SHP77 (cell line): ENCODE measurements at places on chromosomes 6 and 20.
A peak's percentile ranks its signal among the peaks of the same experiment; 100 is the strongest.

DNA sequence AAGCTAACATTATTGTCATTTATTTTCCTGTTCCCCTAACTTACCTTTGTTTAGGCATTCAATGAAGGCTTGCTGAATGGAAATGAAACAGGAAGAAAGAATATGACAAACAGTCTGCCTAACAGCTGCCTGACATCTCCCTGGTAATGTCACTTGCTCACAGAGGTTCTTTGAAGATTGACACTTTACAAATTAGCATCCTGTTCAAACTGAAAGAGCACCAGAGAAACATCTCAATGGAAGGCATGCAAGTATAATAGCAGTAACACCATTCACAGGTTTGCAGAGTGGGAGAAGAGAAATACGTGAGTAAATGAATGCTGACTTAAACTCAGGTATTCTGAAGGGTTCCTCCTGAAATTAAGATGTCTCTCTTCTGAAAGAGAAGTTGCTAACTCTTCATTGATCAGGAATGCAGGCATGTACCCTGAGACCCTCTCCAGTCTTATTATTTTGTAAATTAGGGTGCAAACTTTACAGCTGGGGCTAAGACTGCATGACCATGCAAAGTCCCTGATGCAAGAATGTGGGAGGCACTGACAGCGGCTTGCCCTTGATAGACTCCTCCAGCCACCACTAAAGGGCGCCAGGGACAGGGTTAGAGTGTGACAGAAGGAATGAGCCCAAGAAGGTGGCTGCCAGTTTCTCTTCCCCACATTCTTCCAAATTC is 1.3 kb upstream of the SMLR1 start:
- DNase-seq, result no peak

DNA sequence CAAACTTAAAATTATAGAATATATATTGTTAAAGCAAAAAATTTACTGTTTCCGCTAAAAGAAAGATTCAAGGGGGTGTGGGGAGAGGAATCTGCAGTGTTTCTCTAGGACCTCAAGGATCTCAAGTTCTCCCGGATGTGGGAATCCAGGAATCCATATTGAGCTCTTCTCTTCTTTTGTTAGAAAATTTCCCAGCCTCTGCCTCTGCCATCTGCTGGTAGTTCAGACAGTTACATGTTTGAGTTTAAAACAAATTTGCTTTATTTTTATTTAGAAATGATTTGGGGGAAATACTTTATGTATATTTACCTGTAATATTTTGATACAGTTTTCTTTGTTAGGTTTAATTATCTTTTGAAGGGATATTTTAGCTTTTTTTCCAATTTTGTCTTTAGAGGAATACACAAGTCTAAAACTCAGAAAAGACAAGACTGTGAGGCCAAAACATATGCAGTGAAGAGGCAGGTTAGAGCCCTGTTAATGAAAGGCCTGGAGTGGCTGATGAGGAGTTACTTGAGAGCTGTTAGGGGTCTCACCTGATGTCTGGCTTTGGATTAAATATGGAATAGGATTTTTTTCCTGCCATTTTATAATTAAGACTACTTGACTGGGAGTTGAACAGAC is 268.8 kb downstream of the ARID1B start:
- peak; percentile 44 for DNase-seq

- peak; percentile 30 for DNase-seq
These were observed 16.1 kb upstream of the SERPINB1 start for GRCh38 chr6:2857580-2858337.

- DNase-seq, result no peak
These were observed 13.8 kb downstream of the RNF144B start for GRCh38 chr6:18400831-18401446.

DNA sequence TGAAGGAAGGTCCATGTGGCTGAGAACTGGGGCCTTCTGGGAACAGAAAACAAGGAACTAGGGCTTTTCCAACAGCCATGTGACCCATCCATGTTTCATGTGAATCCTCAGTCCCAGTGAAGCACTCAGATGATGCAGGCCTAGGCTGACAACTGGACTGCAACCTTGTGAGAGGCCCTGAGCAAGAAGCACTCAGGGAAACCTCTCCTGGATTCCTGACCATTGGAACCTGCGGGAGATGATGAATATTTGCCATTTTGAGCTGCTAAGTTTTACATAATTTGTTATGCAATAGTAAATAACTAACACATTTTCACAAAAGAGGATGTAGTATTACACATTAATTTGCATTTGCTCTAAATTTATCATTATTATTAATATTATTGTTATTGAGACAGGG is 38.4 kb upstream of the HLA-G start:
- DNase-seq, result no peak

- DNase-seq, result peak; percentile 6
These were observed 573.6 kb upstream of the EPHA7 start for GRCh38 chr6:93992976-93993375.

DNA sequence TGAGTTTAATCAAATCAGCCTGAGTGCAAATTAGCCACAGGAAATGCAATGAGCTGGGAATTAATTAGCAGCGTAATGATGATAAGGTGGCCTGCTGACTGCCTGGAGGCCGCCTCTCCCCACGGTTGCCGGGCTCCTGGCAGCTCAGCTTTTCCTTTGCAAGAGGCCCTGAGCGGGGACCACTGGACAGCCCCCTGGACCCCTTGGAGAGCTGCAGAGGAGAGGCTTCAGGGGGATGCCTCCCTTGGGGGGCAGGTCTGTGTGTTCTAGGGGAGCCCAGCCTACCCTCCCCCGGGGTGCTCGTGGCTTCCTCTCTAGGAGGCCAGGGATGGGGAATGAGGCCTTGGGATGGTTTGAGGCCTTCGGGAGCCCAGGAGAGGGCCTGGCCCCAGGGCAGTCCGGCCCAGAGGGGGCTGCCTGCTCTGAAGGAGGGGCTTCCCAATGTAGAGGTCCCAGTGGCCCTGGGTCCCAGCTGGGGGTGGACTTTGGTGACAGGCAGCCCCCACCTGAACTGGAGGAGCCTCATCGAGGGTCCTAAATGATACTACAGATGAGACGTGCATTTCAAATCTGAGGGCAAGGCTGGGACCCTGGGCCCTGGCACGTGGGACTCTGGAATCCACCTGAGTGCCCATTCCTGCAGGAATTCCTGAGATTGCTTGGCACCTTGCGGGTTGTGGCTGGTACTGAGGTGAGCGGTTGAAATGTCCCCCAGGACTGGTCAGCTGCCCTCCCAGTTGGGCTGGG is 66.4 kb upstream of the BHLHE23 start:
- DNase-seq, result no peak

- no peak for DNase-seq
These were observed 12.2 kb upstream of the HBS1L start for GRCh38 chr6:135066806-135067205.

DNA sequence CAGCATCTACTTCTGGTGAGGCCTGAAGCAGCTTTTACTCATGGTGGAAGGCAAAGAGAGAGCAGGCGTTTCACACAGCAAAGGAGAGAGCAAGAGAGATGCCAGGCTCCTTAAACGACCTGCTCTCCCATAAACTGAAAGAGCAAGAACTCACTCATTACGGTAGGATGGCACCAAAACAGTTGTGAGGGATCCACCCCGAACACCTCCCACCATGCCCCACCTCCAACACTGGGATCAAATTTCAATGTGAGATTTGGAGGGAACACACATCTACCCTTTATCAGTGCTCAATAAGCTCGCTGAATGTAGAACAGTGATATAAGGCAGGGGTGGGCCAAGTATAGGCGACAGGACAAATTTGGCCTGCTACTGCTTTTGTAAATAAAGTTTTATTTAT is 244.6 kb downstream of the ESR1 start:
- no peak for DNase-seq
